Stimulated activated CD4-positive, alpha-beta T cell treated with anti-CD3 and anti-CD28 coated beads, Interleukin-1b, Interleukin-23, amount 100 ng/mL, for 24 hours (primary cell): ENCODE measurements at places on chromosomes 11 and 22.

- no peak for DNase-seq
These were observed 47.7 kb upstream of the FADD start for GRCh38 chr11:70155386-70155785.

GRCh38 chr11:61092908-61093763, 9.2 kb upstream of the CD5 start:
- DNase-seq = no peak

DNA sequence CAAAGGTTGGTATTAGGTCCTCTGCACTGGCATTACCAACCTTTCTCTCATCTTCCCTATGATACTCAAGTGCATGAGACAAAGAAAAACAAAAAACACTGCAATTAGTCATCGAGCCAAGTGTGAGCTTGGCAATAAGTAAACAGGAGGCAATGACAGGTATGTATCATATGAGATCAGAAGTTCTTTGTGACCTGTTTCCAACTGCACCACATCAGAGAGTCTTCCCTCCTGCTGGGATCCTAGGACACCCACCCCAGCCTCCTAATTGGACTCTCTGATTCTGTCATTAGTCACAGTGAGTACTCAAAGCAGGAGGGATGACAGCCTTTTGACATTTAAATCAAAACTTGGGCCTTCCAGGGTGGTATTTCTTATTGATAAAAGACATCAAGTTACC, 7.8 kb upstream of the JAML start:
- no peak for DNase-seq

GRCh38 chr11:561148-562003, 606 bp downstream of the RASSF7 start:
- no peak for DNase-seq

DNA sequence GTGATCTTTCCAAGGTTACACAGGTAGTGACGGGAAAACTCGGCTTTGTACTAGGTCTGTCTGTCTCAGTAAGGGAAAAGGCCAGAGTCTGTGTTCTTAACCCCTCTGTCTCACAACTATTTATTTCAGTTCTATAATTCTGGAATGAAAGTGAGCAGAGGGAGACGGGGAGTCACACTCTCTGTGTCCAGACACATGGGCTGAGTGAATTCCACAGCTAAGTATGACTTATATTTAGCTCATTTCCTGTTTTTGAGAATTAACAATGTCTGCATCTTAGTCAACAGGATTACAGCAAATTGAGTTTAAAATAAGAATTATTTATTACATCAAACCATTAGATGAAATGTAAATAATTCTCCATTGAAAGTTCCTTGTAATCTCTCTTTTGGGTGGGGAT, 62.5 kb upstream of the OR4B1 start:
- DNase-seq = no peak
